Frontal cortex (tissue), 4 donors: ENCODE measurements at places on chromosomes 2 and 18. TPM values are rescaled to one million over a fixed set of nuclear protein-coding genes. Genes with fewer than 3 reads are reported as not detected.

The TMX3 gene
- 56.7 TPM for total RNA-seq

- DNase-seq = no peak
These were observed 13.4 kb downstream of the ATP8B1 start for GRCh38 chr18:57789759-57790158.

- no peak for DNase-seq
These were observed 592.0 kb downstream of the LRRTM4 start for GRCh38 chr2:76930056-76930744.

GRCh38 chr2:119195001-119195400 lies 28.6 kb upstream of the STEAP3 start:
- DNase-seq = no peak

The EML6 gene
- 5.3 TPM for total RNA-seq

DNA sequence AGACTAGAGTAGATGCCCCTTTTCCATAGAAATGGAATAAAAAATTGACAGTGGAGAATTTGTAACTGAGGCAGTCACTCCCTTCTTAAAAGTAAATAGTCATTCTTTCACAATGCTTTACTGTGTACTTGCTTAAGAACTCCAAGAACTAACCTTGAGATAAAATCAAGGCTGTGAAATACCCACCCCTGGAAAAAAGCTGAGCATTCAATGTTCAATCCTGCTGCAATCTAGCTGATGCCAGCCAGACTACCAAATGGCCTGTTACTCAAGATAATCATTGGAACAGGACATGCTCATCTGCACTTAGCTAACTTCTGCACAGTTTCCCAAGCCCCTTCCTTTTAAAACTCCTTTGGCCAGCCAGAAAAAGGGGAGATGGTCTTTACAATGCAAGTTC lies 367.4 kb upstream of the GULP1 start:
- no peak for DNase-seq

- DNase-seq = no peak
These were observed 192.4 kb downstream of the SPAG16 start for GRCh38 chr2:213476641-213477040.

DNA sequence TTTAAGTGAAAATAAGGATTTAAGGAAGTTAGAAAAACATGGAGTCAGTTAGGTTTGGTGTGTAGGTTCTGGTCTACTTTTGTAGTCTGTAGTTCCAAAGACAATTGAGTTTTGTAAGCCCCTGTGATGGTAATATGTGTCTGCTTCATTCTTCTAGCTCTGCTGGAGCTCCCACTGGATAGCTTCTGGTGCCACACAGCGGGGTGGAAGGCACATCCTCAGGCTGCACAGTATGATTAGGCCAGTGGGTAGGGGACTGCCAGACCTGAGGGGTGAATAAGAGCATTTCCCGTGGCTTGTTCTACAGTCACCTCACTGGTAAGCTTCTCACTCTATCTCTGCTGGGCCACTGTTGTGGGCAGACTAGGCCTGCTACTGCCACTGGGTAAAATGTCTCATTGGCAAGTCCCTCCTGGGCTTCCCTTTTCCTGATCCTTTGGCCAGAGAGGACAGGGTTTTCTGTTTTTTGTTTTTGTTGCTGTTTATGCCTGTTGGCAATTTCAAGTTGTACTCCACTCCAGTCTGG lies 44.5 kb downstream of the TMEM131 start:
- DNase-seq = no peak
